ENCODE measurements at places on chromosomes 2 and 18.

GRCh38 chr2:36433311-36434217, 78.0 kb downstream of the CRIM1 start:
- DNase-seq = no peak

- H3K36me3 ChIP-seq = no peaks in the 10 kb centered on the region
- H3K27ac ChIP-seq = no peak overlapping the region
- no peaks in the 10 kb centered on the region for H3K4me1 ChIP-seq
- DNase-seq = no peak
These were observed 38.8 kb downstream of the APLF start for GRCh38 chr2:68506170-68506569.

- no peak overlapping the region for H3K4me3 ChIP-seq
- no peaks in the 10 kb centered on the region for H3K36me3 ChIP-seq
These were observed 44.9 kb downstream of the LMAN2L start for GRCh38 chr2:96694816-96695455.

GRCh38 chr2:56715683-56716082, 531.9 kb downstream of the CCDC85A start:
- no peak for DNase-seq
- H3K36me3 ChIP-seq = no peaks in the 10 kb centered on the region
- H3K4me1 ChIP-seq = no peaks in the 10 kb centered on the region
- H3K4me3 ChIP-seq = no peak overlapping the region
- H3K27ac ChIP-seq = no peak overlapping the region

- no peak overlapping the region for H3K27ac ChIP-seq
- H3K4me3 ChIP-seq = no peak overlapping the region
- no peaks in the 10 kb centered on the region for H3K4me1 ChIP-seq
- no peaks in the 10 kb centered on the region for H3K36me3 ChIP-seq
These were observed 97.4 kb upstream of the GALNT5 start for GRCh38 chr2:157160111-157160510.

DNA sequence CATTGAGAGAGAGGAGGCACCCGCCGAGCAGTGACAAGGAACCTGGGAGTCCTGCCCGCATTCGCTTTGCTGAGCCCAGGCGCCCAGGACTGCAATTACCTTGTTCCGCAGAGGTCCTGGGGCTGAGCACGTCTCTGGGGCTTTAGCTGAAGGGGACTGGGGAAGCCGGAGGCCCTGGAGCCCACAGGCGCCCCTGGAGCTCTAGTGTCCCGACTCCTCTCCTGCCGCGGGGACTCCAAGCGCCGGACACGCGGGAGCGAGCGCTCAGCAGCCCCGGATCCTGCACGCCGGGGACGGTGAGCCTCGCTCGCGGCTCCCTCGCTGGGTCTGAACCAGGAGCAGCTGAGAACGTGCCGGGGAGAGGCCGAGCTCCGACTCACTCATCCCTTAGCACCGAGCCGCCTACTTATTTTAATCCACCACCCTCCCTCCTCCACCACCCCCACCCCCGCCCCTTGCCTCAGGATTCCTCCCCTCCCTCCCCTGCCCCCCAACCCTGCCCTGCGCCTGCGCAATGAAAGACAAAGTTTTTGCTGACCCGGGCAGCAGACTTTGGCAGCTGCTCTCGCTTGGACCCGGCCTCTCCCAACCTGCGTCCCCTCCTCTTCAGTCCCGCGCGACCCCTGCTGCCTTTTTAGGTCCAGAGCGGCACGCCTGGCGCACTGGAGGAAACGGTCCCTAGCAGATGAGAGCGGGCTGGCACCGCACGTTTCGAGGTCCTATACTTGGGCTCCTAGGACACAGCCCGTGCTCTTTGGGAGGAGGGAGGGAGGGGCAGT, at the start of gene OSR1:
Gene OSR1, minus strand, starts transcription at position 382 of the 779 bp plus-strand sequence. CDS start 4,818 bp downstream, outside the sequence.
- no peaks in the 10 kb centered on the region for H3K36me3 ChIP-seq
- H3K27me3 ChIP-seq = peaks cover 44% of the 10 kb centered on the region
- H3K27ac ChIP-seq = no peak within 1 kb of the TSS
- peak within 1 kb of the TSS; percentile 39 for H3K4me3 ChIP-seq

DNA sequence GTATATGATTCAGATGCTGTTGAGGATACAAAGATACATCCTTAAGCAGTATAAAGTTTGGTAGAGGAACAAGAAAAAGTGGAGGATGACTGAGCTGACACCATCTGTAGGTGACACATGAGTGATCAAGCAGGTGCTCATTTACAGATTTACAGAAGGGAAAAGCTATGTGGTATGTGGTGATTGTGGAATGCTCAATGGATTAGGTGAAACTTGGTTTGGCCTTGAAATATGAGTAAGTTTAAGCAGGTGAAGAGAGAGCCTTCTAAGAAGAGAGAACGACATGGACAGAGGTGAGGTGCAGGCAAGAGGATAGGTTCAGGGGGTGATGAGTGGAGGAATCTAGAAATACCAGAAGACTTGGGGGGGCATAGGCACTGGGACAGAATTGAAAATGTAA, 5.9 kb downstream of the ASXL3 start:
- no peaks in the 10 kb centered on the region for H3K36me3 ChIP-seq
- no peaks in the 10 kb centered on the region for H3K27me3 ChIP-seq
- no peak overlapping the region for H3K4me3 ChIP-seq

GRCh38 chr2:86788165-86788564, 2.5 kb downstream of the CD8A start:
- peaks cover 24% of the 10 kb centered on the region for H3K27me3 ChIP-seq
- no peak overlapping the region for H3K27ac ChIP-seq
- no peak for DNase-seq
- H3K4me3 ChIP-seq = no peak overlapping the region

DNA sequence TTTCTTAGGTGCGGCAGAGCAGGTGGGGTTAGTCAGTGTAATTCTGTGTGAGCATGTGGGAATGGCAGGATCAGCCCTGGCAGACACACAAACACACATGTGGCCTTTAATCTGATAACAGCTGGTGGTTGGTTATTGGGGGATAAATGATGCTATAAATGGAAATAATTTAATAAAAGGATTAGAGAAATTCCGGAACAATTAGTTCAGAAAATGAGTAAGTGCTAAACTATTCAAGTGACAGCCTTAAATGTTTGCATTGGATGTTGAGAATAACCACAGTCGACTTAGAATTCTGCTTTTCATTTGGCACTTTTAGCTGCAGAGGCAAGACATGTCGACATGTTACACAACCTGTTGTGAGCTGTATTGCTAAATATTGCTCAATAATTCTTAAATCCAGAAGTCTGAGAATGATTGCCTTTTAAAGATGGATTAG, 7.2 kb downstream of the SMYD1 start:
- H3K4me1 ChIP-seq = no peaks in the 10 kb centered on the region
- DNase-seq = no peak
- H3K27me3 ChIP-seq = no peaks in the 10 kb centered on the region

DNA sequence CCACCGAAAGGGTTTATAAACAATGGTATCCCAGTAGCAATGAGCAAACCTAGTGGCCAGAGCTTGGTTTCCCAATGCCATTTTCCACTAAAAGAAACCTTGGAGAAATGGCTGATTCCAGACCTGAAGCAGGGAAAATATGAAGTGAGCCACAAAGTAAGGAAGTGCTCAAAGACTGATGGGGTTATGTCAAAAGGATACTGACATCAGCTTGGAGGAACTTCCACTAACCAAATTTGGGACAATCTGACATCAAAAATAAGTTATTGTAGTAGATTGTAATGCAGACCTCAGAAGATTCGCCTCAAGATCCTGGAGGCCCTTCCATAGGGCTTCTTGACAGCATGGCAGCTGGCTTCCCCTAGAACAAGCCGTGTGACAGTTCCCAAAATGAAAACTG, 79.4 kb upstream of the SP3 start:
- peaks cover 1% of the 10 kb centered on the region for H3K4me1 ChIP-seq
- no peaks in the 10 kb centered on the region for H3K36me3 ChIP-seq
- H3K4me3 ChIP-seq = no peak overlapping the region
- no peak for DNase-seq
- H3K27me3 ChIP-seq = no peaks in the 10 kb centered on the region
- no peak overlapping the region for H3K27ac ChIP-seq
